ENCODE measurements at places on chromosomes 1 and 21.
A peak's percentile ranks its signal among the peaks of the same experiment; 100 is the strongest.

DNA sequence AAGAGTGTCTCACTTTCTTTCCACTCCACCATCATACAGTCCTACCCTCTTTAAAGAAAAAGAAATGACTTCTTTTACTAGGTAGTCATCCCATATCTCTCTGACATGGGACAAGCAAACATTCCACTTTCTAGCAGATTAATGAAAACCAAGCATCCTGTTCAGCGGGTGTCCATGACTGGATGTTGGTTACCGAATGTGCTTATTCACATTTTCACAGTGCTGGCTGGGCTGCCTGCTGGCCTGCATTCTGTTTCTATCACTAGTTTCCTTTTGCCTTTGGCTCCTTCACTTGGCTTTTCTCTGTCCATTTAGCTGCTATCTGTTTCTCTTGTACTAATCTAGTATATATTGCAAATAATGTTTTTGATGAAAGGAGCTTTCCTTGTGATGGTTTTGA is 598.4 kb downstream of the RWDD3 start:
- no peak for DNase-seq

DNA sequence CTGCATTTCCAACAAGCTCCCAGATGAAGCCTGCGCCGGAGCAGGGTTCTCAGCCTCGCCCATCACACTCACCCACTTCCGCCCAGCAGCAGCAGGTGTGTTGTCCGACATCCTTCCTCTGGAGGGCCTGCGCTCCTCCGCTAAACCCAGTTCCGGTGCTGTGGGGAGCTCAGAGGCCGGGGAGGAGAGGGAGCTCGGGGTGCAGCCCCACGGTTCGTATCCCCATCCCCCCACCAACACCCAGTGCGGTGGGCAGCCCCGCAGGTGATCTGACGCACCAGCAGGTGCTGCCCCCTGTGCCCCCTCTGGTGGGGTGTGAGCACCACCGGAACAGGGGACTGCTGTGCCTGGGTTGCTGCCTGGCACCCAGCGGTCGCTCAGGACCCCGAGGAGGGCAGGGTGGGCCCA is 3.4 kb upstream of the PEX10 start:
- DNase-seq: peak; percentile 85

DNA sequence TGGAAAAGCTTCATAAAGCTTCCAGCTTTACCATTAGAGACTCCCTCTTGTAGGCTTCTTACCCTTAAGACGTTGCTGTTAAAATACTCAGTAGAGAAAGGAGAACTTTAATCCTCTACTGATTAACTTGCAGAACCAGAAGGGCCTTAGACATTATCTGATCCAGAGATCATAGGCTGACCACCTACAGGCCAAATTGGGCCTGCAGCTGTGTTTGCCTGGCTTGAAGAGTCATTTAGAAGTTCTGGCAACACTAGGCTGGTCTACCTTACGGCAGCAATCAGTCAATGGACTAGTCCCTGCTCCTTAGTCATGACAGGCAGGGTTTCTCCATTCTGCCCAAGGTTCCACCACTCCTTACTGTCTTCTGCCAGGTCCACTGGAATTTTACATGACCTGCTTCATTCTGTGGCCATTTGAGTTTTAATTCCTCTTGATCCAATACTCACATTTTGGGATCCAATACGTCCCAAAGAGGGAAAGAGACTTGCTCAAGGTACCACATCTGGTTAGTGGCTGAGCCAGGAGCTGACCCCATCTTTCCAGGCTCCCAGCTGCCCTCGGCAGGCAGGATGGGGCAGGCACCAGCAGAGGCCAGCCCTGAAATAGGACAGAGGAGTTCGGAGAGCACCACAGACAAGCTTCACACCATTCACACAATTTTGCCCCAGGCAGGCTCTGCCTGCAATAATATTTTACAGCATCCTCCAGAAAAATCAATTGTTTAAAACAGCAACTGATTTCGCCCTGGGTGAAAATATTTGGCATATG is 96.8 kb downstream of the TNR start:
- DNase-seq: no peak

- DNase-seq: peak; percentile 79
These were observed 111.1 kb downstream of the NAV1 start for GRCh38 chr1:201649761-201650622.

DNA sequence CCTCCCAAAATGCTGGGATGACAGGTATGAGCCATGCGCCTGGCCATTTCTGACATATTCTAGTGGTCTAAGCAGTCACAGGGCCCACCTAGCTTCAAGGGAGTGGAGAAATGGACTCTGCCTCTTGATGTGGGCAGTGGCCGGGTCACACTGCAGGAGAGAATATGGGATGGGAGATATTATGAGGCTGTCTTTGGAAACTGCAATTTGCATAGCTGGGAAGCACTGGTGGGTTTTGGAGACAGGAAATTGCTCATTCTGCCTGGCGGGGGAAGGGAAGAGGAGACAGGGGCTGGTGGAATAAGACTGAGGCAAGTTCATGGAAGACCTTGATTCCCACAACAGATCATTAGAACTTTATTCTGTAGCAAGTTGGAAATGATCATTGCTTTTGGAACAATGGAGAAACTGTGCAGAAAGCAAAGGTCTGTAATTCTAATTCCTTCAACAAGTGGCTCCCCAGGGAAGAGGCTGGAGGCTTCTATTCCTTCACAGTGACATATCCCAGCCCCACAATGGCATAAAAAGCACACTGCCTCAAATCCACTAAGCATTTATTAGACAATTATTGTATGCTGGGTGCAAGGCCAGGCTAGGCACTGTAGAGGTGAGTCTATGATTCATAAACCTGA is 10.5 kb downstream of the NCMAP start:
- DNase-seq: no peak

DNA sequence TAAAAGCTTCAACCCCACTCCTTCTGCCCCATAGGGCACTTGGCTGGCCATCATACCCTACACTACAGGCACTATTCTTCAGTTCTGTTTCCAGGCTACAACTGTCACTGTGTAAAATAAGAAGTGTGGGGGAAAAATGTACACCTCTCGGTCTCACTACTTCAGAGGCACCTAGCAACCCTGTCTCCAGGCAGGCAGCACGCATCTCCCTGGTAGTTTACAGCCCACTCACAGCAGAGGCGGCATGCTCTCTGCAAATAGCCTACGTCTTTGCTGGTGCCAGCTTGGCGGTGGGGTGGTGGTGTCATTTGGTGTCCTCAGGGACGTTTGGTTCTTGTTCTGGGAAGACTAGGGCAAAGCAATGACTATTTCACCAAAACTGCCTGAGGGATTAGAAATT is 48.2 kb upstream of the BTG3 start:
- DNase-seq: no peak

DNA sequence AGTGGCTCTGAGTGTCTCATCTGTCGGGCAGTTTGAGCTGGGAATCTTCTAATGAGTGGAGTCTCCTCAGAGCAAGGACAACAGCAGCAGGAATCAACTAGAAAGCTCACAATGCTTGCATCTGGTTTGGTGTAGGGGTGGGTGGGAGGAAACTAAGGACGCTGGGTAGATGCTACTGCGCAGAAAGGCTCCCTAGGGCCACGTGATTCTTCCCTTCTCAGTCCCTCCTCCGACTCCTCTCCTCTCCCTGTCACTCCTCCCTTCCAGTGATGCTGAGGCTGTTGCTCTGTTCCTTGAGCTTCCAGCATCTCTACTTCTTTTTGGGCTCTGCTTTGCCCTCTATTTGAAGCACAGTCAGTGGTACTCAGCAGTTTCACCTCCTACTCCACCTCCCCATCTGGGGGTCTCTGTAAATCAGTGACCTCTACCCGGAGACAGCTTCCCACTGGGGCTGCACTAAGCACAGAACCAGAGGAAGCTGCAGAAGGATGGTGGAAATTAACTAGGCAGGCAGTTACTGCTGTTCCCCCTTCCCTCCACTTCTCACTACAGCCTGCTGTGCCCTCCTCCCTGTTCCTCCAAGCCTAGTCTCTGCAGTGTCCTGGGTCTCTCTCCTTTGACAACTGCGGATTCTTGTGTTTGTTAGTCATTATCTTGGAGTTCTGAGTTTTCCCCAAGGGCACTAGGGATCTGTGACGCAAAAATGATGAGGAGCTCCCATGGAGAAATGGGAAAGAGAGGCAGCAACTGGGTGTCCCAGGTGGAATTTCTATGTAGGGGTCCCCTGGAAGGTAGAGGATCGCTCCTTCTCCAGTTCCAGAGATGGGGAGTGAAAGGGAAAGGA is 5.8 kb downstream of the LINGO4 start:
- no peak for DNase-seq

DNA sequence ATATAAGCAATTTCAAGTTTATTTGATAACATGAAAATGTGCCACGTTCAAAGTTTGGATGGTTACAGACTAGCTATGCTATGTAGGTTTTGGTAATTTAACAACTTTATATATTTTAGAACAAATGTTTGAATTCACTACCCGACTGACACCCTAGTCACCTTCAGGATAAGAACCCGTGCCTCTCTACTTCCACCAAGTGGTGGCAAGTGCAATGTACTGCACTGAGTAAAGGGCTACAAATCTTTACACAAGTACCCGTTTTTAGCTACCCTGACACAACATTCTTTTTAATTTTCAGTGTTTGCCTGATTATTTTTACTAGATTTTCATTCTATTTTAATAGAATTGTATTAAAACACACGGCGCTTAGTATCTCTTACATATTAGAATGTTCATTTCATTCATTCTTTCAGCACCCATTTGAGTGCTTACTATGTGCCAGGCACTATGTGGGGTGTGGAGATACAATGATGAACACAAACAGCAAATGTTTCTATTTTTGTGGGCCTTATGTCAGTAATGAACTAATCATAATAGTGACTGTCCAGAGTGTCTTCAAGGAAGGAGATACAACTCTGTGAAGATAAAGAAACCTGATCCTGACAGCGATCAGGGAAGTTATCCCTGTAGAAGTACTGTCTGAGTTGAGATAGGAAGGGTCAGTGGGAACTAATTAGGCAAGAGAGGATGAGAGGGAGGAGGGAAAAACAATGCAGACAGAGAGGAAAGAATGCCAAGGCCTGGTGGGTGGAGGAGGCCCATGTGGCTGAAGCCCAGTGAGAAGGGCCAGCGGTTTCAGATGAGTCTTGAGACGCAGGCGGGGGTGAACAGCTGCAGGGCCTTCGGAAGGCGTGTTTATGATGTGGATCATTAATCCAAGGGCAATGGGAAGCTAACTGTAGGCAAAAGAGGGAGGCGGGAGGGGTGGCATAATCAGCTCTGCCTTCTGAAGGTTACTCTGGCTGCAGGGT is 3.8 kb downstream of the LCA5L start:
- peak; percentile 27 for DNase-seq

- no peak for DNase-seq
These were observed 30.9 kb downstream of the KCNT2 start for GRCh38 chr1:196577386-196577785.

DNA sequence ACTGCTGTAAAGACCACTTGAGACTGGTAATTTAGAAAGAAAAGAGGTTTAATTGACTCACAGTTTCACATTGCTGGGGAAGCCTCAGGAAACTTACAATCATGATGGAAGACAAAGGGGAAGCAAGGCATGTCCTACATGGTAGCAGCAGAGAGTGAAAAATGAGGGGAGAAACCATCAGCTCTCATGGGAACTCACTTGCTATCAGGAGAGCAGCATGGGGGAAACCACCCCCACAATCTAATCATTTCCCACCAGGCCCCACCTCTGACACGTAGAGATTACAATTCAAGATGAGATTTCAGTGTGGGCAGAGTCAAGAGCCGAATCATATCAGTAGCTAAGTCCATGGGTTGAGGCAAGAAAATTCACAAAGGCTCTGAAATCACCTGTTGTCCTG is 23.8 kb upstream of the LYPD8 start:
- DNase-seq: no peak

- DNase-seq: peak; percentile 9
These were observed 41.8 kb downstream of the FLVCR1 start for GRCh38 chr1:212899845-212900244.

DNA sequence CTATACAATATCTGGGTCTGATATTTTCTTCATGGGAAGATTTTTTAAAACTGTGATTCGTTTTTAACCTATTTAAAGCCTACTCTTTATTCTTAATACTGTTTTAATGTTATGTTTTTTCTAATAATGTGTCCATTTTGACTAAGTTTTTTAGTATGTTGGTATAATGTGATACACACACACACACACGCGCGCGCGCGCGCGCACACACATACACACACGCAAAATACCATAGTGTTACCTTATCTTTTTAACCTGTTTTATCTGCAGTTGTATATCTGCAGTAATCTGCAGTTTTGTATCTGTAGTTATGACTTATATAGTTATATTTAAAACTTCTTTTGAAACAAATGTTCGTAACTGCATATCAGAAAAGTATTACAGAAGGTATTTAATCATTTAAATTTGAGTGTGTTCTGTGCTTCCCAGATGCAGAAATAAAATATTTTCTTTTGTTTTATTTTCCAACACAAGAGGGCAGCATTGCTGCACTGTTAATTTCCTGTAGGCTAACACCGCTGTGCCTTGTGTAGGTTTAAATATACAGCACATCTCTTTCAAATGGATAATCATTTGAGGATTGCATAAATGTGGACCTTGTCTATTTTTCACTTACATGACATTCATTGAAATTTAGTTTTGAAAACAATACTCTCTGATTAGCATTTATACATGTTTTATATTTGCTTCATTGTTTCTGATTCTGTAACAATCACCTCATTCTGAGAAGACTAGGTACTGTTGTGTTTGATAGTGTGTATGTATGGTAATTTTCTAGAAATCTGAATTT is 166.1 kb downstream of the PDE4B start:
- peak; percentile 48 for DNase-seq

GRCh38 chr1:43878440-43878839 is 55.2 kb upstream of the ARTN start:
- no peak for DNase-seq

Measured in DMS153 (cell line).